Stimulated activated CD4-positive, alpha-beta T cell treated with anti-CD3 and anti-CD28 coated beads, Interleukin-12 subunit alpha, Interleukin-12 subunit beta, amount 100 ng/mL, for 4 hours (primary cell): ENCODE measurements at places on chromosomes 3 and 15.

DNA sequence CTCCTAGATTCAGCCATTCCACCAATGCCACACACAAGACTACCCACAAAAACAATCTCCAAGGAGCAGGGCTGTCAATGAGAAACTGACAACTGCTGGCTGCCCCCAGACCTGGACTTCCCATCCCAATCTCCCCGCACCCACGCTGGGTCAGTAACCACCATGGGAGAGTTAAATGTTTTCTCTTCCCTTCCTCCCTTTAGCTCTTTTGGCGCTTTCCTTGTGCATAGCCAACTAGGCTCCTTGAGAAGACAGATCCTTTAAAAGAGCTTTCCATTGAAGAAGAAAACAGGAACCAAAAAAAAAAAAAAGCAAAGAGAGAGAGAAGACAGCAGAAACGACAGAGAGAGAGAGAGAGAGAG, 8.3 kb downstream of the BCL6 start:
- no peak for DNase-seq

DNA sequence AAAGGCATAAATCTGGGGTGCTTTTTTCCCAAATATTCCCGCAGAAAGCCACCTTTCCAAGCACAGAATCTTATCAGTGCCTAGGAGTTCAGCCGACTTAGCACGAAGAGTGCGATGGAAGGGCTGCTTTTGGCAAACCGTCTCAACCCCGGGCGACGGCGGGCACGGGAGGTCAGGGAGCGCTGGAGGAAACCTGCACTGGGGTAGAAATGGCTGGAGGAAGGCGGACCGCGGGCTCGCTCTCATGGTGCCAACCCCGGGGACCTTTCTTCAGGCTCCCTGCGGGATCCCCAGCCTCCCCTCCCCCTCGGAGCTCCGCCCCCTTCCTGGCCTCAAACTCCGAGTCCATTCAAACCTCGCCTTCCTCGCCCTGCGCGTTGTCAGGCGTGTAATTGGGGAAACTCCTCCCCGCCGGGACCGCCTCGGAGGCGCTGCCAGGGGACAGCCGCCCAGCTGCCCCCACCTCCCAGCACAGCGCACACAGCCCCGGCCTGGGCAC, at the start of gene GABRG3:
TSS of gene GABRG3 (plus strand) at position 470 of the 499 bp plus-strand sequence.
- no peak for DNase-seq

DNA sequence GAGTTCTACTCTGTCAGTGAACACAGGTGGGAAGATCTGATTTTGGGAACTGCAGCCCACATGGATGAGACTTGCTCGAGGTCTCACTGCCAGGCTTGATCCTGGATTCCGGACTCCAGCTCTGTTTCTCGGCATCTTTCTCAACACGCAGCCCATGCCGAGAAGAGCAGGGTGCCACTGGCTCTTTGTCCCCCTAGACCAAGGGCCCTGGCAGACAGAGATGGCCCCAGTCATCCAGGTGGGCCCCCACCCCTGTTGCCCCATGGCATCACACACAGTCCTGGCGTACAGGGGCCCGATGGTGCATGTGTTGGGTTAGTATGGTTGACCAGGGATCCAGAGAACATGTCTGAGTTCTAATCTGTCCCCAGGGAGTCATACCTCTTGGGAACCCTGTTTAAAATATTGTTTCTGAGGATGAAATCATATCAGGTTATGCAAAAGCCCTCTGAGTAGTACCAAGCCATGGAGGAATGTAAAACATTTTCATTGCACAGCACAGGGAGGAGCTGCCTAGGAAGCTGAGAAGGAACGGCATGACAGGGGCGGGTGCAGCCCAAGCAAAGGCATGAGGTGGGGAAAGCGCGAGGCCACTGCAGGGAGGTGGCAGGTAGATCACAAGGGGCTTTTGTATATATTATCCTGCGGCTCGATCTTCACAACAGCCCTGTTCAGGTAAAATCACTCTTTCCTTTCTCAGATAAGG, 320.6 kb downstream of the UACA start:
- no peak for DNase-seq

GRCh38 chr3:10459954-10460754, 45.2 kb downstream of the ATP2B2 start:
- peak; percentile 15 for DNase-seq

- DNase-seq, result peak; percentile 49
These were observed 6.7 kb upstream of the PSTPIP1 start for GRCh38 chr15:76987896-76988860.

DNA sequence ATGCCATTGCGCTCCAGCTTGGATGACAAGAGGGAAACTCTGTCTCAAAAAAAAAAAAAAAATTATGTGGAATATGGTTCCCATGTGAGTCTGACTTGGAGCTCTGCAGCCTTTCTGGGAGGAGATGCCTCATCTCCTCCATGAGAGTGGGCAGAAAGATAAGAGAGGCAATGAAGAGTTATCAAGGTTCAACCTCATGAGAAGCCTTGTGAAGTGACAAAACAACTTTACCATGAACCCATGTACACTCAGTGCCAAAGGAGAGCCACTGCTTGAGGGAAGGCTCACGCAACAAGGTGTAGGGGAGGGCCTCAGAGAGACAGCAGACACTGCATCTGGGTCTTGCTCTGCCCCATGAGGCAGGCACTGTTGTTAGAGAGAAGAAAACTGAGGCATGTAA, 75.7 kb downstream of the CD200R1L start:
- no peak for DNase-seq

DNA sequence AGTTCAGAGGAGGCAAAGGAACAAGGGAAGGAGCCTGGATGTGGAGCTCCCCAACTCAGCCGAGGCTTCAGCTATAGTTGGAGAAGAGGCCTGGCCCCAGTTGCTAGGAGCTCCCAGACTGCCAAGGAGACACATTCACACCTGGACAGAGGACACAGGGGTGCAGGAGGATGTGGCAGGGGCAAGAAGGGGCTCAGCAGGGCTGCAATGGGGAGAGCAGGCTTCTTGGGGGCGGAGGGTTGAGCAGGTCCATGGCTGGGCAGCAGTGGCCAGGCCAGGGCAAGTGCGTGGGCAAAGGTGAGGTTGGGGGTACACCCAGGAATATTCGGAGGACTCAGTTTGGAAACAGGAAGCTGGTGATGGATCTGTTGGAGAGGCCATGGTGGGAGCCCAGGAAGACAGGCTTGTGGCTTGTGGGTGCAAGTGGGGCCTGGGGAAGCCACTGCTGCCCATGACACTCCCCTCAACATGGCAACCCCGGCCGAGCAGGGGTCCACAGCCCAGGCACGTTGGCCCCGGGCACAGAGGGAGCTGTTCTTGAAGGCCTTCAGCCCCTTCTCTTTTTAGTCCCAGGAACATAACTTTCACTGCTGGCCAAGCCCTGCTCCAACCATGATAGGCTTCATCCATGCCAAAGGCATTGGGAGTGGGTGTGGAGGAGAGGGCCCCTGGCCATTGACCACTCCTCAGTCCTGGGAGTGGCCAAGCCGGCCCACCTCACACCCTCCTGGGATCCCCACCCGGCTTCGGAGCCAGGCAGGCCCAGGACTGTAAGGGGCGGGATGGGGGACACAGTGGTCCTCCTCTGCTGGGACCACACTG, 33.3 kb downstream of the TSPAN3 start:
- DNase-seq, result no peak

- DNase-seq, result no peak
These were observed 14.3 kb downstream of the ARL8B start for GRCh38 chr3:5136211-5136918.

DNA sequence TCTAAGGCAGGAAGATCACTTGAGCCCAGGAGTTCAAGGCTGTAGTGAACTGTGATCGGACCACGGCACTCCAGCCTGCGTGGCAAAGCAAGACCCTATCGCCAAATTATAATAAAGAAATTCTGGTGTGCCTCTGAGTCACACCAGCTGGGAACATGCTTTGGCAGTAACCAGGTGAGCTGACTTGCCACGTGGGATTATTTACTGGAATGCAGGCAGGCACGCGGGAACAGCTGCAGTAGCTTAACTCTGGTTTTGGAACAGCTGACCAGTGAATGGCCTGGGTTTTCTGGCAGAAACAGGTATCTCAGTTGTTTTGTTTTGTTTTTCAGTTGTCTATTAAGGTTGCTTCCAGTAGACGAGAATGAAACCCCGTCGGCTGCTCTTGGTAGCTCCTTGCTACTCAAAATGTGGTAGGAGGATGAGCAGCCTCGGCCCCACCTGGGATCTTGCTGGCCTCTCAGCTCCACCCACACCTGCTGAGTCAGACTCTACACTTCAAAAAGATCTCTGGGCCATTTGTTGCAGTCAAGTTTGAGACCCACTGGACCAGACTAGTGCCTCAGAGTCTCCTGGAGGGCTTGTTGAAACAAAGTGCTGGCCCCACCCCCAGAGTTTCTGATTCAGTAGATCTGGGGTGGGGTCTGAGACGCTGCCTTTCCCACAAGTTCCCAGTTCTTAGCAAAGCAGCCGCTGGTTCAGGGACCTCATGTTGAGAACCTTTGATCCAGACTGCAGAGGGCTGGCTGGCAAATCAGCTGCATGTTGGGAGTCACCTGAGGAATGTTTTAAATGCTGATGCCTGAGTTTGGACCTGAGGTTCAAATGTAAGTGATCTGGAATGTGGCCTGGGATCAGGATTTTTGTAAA, 26.6 kb downstream of the IDH2 start:
- no peak for DNase-seq

- no peak for DNase-seq
These were observed 46.7 kb downstream of the CAPN3 start for GRCh38 chr15:42405863-42406482.

- no peak for DNase-seq
These were observed 141.7 kb downstream of the IL5RA start for GRCh38 chr3:2968475-2968874.

DNA sequence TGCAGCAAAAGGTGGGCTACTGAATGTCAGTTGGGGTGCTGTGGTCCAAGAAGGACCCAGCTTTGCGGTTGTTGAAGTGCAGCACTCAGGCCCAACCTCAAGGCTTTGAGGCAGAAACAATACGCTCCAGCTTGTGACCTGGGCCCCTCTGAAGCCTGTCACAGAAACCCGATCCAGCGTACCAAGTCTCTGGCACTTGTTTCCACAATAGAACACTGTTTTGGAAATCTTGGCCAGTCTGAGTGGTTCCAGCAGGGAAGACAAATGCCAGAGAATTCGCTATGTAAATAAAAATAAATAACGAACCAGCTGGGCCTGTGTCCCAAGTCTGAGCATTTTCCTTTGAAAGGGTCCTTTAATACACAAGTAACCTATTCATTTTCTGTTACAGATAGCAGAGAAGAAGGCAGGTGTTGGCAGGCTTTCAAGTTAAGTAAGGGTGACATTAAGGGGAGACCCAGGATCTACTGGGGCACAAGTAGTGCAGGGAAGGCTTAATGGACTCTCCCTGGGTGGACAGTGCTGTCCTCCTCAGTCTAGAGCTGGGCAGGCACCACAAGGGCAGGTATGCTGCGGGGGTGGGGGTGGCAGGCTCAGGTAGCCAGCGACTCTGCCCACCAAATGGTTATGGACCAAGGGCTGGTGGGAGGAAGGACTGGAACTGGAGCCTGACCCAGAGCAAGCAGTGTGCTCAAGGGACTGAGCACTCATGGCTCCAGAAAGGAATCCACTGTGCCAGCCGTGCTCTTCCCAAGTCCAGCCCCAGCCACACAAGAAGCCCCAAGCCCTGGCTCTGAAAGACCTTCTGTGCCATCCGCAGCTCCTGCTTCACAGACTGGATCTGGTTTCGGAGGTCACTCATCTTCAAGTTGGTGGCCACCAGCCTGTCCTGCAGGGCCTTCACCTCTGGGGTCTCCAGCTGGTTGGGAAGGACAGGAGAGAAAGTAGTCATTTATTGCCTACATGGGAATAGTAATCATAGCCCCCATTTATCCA, 26.3 kb downstream of the CCDC13 start:
- DNase-seq, result no peak
